H1 (cell line): ENCODE measurements at places on chromosomes 5 and 9.

- no peaks in the 10 kb centered on the region for H3K36me3 ChIP-seq
- no peak overlapping the region for H3K27ac ChIP-seq
- H3K4me3 ChIP-seq: no peak overlapping the region
- H3K4me1 ChIP-seq: no peaks in the 10 kb centered on the region
These were observed 273.1 kb upstream of the PIK3R1 start for GRCh38 chr5:67942421-67942820.

GRCh38 chr5:169615561-169615960, 21.5 kb upstream of the DOCK2 start:
- no peak overlapping the region for H3K27ac ChIP-seq
- DNase-seq: no peak

- H3K27ac ChIP-seq: no peak overlapping the region
- H3K27me3 ChIP-seq: no peaks in the 10 kb centered on the region
- DNase-seq: no peak
- H3K4me1 ChIP-seq: no peaks in the 10 kb centered on the region
These were observed 242.9 kb downstream of the MCTP1 start for GRCh38 chr5:95042037-95042436.

GRCh38 chr5:77086689-77087483, at the start of gene ZBED3:
ZBED3 (minus strand) TSS chr5:77087285; CDS start chr5:77077878, 9,407 bp downstream.
- peak within 1 kb of the TSS; percentile 94 for H3K27ac ChIP-seq
- no peaks in the 10 kb centered on the region; the same call in 1 of the 2 replicates for H3K36me3 ChIP-seq
- peaks cover 8% of the 10 kb centered on the region for H3K4me1 ChIP-seq
- H3K27me3 ChIP-seq: no peaks in the 10 kb centered on the region
- peak within 1 kb of the TSS; percentile 87 for H3K4me3 ChIP-seq

DNA sequence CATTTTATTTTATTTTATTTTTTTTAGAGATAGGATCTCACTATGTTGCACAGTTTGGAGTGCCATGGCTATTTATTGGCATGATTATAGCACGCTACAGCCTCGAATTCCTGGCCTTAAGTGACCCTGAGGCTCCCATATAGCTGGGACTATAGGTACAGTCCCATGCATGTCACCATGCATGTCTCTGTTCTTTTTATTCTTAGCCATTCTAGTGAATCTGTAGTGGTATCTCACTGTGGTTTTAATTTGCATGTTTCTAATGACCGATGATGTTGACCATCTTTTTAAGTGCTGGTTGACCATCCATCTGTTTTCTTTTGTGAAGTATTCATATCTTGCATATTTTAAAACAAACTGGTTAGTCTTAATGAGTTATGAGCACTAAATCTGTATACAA, 76.1 kb downstream of the SLC44A1 start:
- DNase-seq: no peak
- H3K27ac ChIP-seq: no peak overlapping the region
- peaks cover 2% of the 10 kb centered on the region for H3K36me3 ChIP-seq
- no peaks in the 10 kb centered on the region for H3K4me1 ChIP-seq
- H3K4me3 ChIP-seq: no peak overlapping the region
- no peaks in the 10 kb centered on the region for H3K27me3 ChIP-seq

DNA sequence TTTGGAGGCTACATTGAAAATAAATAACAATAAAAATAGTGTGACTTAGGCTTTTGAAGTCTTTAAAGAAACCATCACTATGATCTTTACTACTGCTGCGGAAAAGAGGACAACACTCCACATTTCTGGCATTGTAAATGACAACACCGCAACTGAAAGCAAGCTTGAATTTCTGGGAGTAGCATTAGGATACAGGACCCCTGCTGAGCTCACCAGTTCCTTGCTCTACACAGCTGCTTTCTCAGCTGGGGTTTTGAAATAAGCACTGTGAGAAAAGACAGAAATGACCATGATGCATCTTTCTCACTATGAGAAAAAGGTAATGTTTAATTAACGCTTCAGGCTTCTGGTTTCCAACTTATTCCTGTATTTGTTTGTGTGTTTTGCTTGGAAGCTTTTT, 168.0 kb downstream of the TAF11L14 start:
- no peak for DNase-seq
- no peaks in the 10 kb centered on the region for H3K4me1 ChIP-seq
- no peaks in the 10 kb centered on the region for H3K36me3 ChIP-seq
- no peak overlapping the region for H3K27ac ChIP-seq
- no peak overlapping the region for H3K4me3 ChIP-seq

DNA sequence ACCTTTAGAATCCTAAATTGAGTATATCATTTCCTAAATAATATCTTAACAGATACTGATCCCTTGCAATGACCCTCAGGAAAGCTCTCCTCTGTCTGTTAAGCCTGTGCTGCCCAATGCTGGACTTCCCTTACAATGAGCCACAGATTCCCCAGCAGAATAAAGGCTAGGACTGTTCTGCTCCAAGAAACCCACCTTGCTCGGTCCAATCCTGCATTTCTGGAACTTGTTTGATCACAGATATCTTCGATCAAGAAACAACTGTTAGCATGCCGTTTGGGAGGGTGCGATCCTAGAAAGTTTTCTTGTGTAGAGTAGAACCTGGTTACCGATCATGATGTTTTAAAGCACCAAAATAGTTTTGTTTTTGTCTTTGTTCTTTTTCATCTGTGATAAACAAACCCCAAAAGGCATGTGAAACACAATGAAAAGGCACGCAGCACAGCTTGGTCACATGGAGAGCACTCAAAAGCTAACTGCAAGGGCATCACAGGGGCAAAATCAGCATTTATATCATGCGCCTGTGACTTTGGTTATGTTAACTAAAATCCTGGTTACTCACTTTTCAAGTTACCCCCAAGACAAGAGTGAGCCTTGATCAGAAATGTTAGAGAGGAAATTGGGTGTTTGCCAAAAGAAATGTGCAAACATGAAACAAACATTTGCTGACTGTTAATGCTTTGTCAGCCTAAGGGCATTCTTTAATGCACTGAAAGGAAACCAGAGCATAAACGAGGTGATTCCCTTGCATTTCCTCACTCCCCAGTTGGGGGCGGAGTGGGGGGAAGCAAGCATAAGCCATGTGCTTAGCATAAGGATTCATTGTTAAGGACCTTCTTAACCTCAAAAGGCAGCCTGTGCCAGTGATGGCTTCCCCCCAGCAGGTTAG, 61.9 kb upstream of the ADAMTS16 start:
- H3K4me3 ChIP-seq: peak overlapping the region; percentile 15; the same call in 1 of the 2 replicates
- DNase-seq: peak; percentile 63
- H3K36me3 ChIP-seq: no peaks in the 10 kb centered on the region
- H3K4me1 ChIP-seq: peaks cover 13% of the 10 kb centered on the region; the same call in 1 of the 2 replicates
- no peaks in the 10 kb centered on the region; the same call in 1 of the 2 replicates for H3K27me3 ChIP-seq
- no peak overlapping the region; the same call in 1 of the 2 replicates for H3K27ac ChIP-seq

DNA sequence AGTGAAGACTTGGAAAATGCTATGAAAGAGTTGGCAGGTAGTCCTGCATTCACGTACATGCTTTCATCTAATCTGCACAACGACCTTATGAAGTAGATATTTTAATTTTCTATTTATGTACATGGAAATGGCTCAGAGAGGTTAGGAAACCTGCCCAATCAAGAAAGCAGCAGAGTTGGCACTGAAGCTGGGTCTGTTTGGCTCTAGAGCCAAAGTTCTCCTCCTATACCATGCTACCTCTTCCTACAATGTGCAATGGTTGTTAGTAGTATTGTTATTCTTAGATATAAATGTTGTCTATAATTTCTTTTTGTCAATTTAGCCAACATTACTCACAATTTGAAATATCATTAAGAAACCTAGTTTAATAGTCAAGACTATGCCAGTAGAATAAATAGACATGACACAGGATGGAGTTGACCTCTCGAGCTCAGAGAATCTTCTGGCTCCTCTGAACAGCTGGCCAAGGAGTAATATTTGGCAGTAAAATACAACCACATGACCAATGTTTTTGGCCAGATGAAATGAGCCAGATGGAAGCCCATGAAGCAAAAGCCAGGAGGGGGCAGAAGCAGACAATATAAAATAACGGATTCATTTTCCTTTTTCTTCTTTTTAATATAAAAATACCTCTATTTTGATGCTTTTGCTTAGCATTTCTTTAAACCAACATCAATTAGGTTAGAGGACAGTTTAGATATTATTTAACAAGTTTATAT, 542.3 kb downstream of the PDE4D start:
- no peaks in the 10 kb centered on the region for H3K36me3 ChIP-seq
- DNase-seq: no peak
- no peaks in the 10 kb centered on the region for H3K4me1 ChIP-seq
- no peak overlapping the region for H3K4me3 ChIP-seq
- no peak overlapping the region for H3K27ac ChIP-seq

GRCh38 chr5:132883261-132883834, 9.9 kb downstream of the LEAP2 start:
- H3K27me3 ChIP-seq: no peaks in the 10 kb centered on the region
- H3K27ac ChIP-seq: no peak overlapping the region
- H3K4me1 ChIP-seq: no peaks in the 10 kb centered on the region

- no peaks in the 10 kb centered on the region for H3K4me1 ChIP-seq
- H3K27me3 ChIP-seq: no peaks in the 10 kb centered on the region
- DNase-seq: no peak
- no peaks in the 10 kb centered on the region for H3K36me3 ChIP-seq
- H3K4me3 ChIP-seq: no peak overlapping the region
These were observed 54.6 kb upstream of the SYNPO start for GRCh38 chr5:150585781-150586341.

- H3K27me3 ChIP-seq: no peaks in the 10 kb centered on the region
- no peak overlapping the region for H3K27ac ChIP-seq
- H3K36me3 ChIP-seq: no peaks in the 10 kb centered on the region
- no peaks in the 10 kb centered on the region for H3K4me1 ChIP-seq
These were observed 56.1 kb upstream of the PIP5K1B start for GRCh38 chr9:68648971-68649370.

- no peaks in the 10 kb centered on the region for H3K27me3 ChIP-seq
- no peak overlapping the region for H3K27ac ChIP-seq
- no peak overlapping the region for H3K4me3 ChIP-seq
- no peaks in the 10 kb centered on the region for H3K36me3 ChIP-seq
These were observed 120.1 kb downstream of the BAAT start for GRCh38 chr9:101264727-101265126.

- DNase-seq: no peak
- no peak overlapping the region for H3K27ac ChIP-seq
- H3K4me1 ChIP-seq: no peaks in the 10 kb centered on the region
- H3K27me3 ChIP-seq: no peaks in the 10 kb centered on the region
- H3K4me3 ChIP-seq: no peak overlapping the region
- H3K36me3 ChIP-seq: no peaks in the 10 kb centered on the region
These were observed 192.1 kb upstream of the RGMB start for GRCh38 chr5:98581112-98581997.

DNA sequence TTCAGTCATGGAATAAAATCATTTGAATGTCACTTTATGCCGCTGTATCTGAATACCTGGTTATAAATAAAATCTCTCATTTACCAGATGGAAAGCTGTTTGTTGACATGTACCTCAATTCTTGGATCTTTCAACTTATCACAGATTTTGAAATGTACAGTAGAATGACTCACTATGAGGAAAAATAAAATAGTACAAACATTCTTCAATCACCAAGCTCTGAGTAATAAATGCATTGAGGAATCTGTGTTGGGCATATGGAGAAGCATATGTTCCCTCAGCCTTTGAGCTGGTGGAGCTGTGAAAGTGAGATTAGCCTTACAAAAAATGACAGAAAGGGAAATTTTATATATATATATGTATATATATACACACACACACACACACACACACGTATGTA, 175.4 kb downstream of the KIAA0825 start:
- H3K27ac ChIP-seq: no peak overlapping the region
- H3K27me3 ChIP-seq: no peaks in the 10 kb centered on the region
- no peak for DNase-seq
- no peaks in the 10 kb centered on the region for H3K36me3 ChIP-seq
- no peaks in the 10 kb centered on the region for H3K4me1 ChIP-seq
- H3K4me3 ChIP-seq: no peak overlapping the region

DNA sequence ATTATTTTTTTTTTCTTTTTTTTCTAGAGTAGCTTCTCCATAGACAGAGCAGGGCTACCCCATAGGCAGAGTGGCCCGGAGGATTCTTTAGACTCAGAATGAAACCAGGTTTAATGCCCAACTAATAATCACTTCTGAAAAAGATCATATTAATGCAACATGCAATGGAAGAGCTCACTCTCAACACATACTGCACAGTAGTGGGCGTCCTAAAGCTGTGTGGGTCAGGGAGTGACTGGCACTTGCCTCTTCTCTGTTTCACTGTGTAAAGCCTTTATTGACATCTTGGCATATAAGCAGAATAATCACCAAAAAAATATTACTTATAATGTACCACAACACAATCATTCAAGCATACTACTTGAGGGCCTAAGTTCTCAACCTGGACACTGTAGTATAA, 11.1 kb downstream of the PWWP2A start:
- DNase-seq: no peak
- no peak overlapping the region for H3K4me3 ChIP-seq
- no peaks in the 10 kb centered on the region; the same call in 1 of the 2 replicates for H3K4me1 ChIP-seq
